ENCODE measurements at places on chromosomes 1 and 21. TPM values are rescaled to one million over a fixed set of nuclear protein-coding genes. Genes with fewer than 3 reads are reported as not detected.
A peak's percentile ranks its signal among the peaks of the same experiment; 100 is the strongest.

GPR157 gene
- 42.2 TPM for total RNA-seq

DNA sequence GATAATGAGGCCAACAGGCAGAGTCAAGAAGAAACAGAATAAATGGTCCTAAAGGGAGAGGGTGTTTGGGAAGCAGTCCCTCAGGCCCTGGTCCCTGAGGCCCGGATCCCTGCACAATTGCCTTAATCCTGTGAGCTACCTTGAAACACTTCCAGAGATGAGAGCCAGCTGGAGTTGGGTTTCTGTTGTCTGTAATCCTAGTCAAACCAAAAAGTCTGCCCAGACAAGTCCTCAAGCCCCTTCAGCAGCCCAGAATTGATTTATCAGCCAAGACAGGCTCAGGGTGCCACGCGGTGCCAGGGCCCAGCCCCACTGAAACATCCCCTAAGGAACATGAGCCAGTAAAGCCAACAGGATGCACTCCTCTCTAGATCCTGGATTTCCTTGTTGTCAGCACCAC lies 16.4 kb upstream of the CLSTN1 start:
- no peak for DNase-seq

BEND5 gene
- 3.9 TPM for total RNA-seq

- no peak for DNase-seq
Measured at GRCh38 chr1:198730952-198731351, 92.1 kb downstream of the PTPRC start.

DNA sequence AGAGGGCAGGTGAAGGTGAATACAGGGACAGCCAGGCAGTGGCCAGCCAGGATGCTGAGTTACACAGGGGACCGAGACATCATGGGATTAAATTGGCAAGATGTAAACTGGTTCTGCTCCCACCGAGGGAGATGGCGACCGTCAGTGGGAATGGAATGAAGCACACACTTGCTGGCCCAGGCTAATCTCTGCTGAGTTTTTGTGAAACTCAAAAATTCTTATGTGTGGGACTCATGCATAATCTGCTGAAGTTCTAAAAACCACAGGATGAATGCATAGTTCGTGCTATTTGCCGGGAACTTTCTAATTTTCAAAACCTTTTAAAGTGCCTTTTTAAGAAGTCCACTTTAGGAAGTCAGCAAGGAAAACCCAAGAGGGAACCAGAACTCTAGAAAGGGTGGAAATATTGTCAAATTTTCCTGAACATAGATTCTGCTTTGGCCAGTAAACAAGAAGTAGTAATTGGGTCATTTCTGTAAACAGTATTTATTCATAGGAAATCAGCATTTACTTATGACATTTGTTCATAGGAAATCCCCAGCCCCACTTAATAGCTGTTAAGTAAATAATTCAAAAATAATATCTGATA lies 85.4 kb upstream of the ROR1 start:
- no peak for DNase-seq

DNA sequence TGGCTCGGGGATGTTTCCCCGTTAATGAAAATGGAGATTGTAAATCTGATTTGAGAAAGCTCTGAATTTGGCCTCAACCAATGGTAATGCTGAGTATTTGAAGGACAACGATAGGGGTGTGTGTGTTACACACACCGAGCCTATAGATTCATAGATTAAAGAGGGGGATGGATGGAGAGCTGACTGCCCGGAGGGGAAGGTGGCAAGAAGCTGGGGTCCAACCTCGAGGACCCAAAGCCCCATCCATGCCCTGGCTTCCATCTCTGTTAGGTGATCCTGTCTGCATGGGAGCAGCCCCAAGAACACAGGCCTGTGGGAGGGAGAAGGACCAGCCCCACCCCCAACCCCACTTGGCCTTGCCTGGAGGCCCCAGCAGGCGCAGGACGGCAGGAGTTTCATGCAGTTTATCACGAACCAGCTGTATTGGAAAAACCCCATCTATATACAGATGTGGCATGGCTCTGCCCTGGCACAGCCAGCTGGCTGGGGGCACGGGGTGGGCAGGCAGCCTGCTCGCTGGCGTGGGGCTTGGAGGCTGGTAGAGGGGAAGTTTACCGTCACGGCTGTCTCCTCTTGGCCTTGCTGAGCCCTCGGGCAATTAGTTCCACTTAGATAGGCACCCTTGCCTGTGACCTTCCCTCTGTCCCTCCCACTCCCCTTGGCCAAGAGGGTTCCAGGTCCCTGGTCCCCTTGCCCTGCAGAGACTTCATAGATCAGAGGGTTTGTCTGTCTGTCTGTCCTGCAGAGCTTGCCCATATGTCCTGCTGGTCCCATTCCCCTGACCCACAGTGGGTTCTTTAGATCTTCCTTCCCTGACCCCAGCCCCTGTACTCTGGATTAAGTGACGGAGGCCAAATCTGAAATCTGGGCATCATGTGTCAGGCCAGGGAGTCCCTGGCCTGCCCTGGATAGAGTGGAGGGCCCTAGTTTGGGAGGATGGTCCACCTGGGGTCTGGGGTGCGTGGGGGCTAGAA lies 3.0 kb downstream of the HSPB7 start:
- DNase-seq = peak; percentile 77

DNA sequence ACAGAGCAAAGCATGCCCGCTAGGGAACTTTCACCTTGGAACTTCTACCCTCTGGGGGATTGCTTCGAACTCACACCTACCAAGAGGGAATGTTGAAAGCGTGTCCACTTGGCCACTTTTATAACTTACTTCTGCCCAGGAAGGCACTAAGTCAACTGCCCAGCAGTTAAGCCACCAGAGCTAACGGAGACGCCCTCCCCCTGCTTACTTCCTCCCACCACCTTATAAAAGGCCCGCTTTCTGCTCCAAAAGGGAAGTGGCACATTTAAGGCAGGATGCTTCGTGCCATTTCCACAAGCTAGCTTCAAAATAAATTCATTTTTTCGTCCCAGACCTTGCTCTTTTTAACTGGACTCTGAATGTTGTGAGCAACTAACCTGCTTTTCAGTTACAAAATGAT lies 3.2 kb upstream of the AK2 start:
- no peak for DNase-seq

Data from left ventricle myocardium superior (tissue), 1 donor.